Caudate nucleus (tissue), 63 donors: ENCODE measurements at places on chromosomes 1 and 21.

- no peak for DNase-seq
Observed at GRCh38 chr1:113734357-113735055, 24.8 kb downstream of the PHTF1 start.

GRCh38 chr21:25657140-25657539, 18.1 kb downstream of the JAM2 start:
- no peak for DNase-seq

DNA sequence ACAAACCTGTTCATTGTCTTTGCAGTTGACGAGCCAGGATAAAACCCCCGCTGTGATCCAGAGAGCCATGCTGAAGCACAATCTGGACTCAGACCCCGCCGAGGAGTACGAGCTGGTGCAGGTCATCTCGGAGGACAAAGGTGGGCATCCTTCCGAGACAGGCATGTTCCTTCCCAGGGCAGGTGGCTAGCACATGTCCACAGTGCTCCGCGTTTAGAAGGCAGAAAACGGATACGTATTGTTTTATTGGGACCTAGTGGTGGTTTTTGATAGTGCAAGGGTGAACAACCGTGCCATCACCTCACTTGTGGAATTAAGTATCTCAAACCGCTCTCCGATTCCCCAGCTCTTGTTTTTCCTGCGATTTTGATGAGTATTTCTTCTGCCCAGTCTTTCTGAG, 115.3 kb downstream of the COLGALT2 start:
- no peak for DNase-seq

DNA sequence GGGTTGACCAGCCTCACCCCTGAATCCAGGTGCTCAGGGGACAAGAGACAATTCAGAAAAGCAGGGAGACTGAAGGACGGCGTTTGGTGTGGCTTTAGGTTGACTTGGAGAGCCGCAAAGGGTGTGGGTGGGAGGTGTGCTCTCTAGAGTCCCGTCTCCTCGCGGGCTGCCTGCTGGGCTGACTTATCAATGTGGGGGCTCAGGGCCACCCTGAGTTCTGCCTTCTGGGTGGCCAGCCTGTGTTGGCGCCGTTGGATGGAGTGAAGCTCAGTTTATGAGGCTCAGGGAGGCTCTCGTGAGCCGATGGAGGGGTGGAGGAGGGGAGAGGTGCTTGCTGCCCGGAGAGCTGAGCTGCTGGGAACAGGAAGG, 13.0 kb downstream of the GPR137B start:
- DNase-seq, result no peak

- DNase-seq, result no peak
Observed at GRCh38 chr1:8152731-8153702, 126.9 kb upstream of the ERRFI1 start.

DNA sequence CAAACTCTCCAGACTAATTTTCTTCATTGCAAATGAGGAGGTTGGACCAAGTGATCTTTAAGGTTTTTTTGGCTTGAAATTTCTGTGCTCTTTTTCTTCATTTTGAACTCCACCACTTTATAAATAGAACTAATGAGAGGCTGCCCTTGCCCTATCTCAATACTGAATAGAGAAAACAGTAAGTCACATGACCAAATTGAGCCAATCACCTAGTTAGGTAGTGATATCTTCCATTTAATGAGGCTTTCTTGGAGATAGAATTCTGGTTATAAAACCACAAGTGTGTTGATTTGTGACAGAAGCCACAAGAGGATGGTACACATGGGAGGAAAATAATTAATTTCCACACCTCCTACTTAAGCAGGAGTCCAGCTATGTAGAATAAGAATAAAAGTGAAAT, 263.4 kb upstream of the SNX7 start:
- no peak for DNase-seq

DNA sequence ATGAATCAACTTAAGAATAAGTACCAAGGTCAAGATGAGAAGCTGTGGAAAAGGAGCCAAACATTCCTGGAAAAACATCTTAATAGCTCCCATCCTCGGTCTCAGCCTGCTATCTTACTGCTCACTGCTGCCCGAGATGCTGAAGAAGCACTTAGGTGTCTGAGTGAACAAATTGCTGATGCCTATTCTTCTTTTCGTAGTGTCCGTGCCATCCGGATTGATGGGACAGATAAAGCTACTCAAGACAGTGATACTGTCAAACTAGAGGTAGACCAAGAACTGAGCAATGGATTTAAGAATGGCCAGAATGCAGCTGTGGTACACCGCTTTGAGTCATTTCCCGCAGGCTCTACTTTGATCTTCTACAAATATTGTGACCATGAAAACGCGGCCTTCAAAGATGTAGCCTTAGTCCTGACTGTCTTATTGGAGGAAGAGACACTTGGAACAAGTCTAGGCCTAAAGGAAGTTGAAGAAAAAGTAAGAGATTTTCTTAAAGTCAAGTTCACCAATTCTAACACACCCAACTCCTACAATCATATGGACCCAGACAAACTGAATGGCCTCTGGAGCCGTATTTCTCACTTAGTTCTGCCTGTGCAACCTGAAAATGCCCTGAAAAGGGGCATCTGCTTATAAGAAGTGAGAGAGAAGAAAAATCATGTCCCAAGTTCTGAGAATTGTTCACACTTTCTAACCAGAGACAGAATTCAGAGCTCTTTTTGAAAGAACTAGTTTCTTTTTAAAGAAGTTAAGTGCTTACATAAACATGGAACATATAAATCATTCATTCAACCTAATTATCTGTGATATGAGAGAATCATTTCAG, 35.7 kb downstream of the TOR1AIP1 start:
- DNase-seq, result no peak

DNA sequence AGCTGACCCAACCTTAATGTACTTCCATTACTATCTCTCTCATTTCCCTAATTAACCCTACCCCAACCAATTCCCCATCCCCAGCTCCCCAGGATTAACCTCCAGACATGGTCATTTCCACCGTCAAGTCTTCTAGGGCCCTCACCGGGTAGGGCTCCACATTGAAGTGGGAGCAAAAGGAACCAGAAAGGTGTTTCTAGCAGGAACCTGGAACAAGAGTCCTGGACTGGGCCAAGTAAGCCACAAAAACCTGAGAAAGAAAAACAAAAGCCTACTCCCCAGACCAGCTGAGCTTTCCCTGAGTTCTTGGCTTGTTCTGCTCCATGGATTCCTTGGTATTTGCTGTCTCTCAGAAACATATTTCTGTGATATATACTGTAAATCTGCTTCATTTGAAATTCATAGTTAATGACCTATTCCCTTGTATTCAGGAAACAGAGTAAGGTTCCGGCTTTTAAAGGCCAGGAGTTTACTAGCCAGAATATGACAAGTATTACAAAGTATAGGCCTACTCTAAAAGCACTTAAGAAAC, 58.4 kb downstream of the SYF2 start:
- no peak for DNase-seq

- no peak for DNase-seq
Observed at GRCh38 chr1:222975472-222976122, 160.8 kb downstream of the DISP1 start.

DNA sequence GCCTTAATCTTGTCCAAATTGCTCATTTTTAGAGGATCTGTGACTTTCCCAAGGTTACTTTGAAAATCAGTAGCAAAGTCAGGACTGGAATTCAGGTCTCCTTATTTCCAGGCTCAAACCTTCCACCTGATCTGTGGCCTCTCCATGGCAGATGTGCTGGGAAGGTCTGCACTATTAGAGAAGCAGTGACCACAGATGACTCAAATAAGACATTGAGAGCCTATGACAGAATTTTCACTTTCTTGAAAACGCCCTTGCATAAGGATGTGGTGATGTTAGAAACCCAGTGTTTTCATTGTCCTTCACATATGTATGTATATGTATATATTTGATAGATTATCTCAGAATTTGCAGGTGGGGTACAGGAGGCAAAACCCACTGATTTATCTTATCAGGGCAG, 45.3 kb downstream of the TTC39A start:
- DNase-seq, result no peak

GRCh38 chr1:173532237-173532636, 55.1 kb downstream of the PRDX6 start:
- no peak for DNase-seq

DNA sequence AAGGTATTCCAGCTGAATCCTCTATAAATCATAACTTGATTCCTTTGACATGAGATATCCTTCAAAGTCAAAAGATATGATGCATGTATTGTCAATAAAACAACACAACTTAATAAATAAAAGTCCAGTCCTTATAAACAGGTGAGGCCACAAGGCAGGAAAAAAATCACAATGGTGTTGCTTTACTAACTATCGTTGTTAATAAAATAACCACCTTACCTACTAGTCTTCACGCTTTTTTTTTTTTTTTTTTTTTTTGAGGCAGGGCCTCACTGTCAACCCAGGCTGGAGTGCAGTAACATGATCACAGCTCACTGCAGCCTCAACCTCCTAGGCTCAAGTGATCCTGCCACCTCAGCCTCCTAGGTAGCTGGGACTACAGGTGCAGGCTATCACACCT, at the start of gene TMEM81:
Gene TMEM81 (minus strand): TSS at position 101 of the 400 bp plus-strand sequence. CDS start 140 bp downstream, outside the sequence.
- no peak for DNase-seq

- DNase-seq, result no peak
Observed at GRCh38 chr1:172662464-172663109, 3.7 kb downstream of the FASLG start.

- no peak for DNase-seq
Observed at GRCh38 chr1:203187304-203187685, 791 bp upstream of the CHI3L1 start.

GRCh38 chr1:212286556-212287131, 1.4 kb downstream of the PPP2R5A start:
- peak; percentile 34 for DNase-seq

DNA sequence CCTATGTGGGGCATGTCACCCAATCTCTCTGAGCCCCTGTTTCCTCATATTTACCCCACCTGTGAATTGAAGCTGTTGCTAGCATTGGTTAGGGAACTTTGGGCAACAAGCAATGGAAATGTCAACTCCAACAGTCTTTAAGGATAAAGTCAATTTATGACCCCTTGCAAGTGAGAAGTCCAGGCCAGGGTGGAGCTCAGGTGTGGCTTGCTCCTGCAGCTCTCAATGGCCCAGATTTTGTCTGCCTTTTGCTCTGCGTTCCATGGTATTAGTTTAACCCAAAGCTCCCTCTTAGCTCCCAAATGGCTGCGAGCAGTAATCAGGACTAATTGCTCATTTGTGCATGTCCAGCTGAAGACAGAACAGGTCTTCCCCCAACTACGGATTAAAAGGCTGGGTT, 70.4 kb upstream of the ABCG1 start:
- DNase-seq, result no peak

DNA sequence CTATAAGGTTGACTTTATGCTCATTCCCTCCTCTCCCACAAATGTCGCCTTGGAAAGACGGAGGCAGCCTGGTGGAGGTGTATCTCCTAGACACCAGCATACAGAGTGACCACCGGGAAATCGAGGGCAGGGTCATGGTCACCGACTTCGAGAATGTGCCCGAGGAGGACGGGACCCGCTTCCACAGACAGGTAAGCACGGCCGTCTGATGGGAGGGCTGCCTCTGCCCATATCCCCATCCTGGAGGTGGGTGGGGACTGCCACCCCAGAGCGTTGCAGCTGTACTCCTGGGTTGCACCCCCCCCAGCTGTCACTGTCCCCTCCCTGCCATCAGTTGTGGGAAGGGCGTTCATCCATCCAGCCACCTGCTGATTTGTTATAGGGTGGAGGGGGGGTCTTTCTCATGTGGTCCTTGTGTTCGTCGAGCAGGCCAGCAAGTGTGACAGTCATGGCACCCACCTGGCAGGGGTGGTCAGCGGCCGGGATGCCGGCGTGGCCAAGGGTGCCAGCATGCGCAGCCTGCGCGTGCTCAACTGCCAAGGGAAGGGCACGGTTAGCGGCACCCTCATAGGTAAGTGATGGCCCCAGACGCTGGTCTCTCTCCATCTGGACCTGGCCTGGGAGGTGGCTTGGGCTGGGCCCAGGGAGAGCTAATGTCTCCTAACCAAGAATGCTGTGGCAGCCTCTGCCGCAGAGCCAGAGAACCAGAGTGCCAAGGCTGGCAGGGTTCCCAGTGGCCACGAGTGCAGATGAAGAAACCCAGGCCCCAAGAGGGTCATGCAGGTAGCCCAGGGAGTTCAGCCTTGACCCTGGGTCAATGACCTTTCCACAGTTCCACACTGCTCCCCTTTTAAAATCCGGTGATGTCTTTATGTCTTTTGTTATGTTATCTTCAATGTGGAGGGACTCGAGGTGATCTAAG, 13.1 kb downstream of the PCSK9 start:
- DNase-seq, result no peak

- DNase-seq, result no peak
Observed at GRCh38 chr1:157133426-157133825, 4.8 kb downstream of the ETV3 start.

DNA sequence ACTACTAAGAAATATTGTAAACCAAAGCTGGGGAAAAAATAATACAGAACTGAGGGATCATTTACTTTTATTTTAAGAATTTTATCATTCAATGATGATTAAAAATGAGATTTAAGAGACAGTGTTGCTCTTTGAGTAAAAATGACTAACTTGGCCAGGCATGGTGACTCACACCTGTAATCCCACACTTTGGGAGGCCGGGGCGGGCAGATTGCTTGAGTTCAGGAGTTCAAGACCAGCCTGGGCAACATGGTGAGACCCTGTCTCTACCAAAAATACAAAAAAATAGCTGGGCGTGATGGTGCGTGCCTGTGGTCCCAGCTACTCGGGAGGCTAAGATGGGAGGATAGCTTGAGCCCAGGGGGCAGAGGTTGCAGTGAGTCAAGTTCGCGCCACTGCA, 21.8 kb upstream of the PLEKHO1 start:
- no peak for DNase-seq

DNA sequence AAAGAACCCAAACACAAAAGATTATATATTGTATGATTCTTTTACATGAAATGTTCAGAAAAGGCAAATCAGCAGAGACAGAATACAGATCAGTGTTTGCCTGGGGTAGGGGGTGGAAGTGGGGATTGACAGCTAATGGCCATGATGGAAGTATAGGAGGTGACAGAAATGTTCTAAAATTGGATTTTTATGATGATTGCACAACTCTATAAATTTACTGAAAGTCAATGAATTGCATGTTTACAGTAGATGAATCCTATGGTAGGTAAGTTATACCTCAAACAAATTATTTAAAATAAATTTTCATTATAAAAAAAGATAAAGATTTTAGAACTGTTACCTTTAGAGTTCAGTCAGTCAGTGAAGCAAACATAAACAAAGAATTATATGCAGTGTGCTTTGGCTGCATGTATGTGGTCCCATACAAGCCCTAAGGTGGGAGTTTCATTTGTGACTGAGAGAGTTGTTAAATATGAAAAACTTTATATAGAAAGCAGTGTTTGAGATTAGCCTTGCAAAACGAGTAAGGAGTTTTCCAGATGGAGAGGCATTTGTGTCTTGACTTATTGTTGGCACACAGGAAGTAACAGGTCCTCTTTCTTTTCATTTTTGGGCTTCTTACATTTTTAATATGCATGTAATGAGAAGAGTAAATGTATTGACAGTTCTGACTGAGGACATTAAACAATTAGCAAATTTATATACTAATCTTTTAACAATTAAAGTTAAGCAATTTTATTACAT, 115.6 kb upstream of the KIAA1614 start:
- no peak for DNase-seq

DNA sequence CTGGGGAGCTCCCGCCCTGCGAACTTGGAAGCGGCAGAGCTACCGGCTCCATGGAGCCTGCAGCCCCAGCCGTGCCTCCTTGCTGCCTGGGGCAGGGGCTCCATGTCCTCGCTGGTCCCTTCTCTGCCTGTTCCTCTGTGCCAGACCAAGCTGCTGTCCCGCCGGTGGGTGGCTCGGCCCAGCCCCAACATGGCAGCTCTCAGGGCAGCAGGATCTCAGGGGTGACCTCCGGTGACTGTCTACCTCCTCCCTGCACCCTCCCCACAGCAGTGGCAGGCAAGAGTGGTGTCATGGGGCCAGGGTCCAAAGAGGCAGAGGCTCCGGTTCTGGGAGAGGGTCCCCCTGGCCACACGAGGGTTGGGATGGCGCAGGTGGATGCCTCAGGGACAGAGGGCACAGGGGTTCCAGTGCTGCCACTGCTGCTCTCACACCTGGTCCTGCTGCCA, 45.8 kb downstream of the ATP6V1G3 start:
- no peak for DNase-seq
